Amniotic stem cell (primary cell): ENCODE measurements at places on chromosomes 2 and 18.

- no peak for DNase-seq
Observed at GRCh38 chr2:231926761-231927565, 767 bp upstream of the NPPC start.

GRCh38 chr2:126317790-126318431 lies 338.0 kb upstream of the GYPC start:
- no peak for DNase-seq

GRCh38 chr2:68250652-68251186 lies 1.6 kb downstream of the PPP3R1 start:
- DNase-seq, result no peak

DNA sequence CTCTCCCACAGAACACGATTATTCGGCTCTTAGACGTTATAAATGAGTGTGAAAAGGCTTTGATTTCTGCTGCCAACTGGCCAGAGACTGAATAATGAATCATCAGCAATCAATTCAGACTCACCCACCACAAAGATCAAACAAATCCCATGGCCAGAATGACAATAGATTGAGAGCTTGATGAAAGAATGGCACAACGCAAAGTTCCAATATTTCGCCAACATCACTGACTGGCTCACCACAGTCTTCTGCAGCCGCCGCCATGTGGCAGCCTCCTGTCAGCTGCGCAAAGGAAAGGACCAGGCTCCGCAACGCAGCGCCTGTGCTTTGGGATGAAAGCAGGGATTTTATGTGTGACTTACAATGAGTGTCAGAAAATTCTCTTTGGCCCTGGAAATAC lies 104.4 kb upstream of the SOX11 start:
- DNase-seq, result no peak

DNA sequence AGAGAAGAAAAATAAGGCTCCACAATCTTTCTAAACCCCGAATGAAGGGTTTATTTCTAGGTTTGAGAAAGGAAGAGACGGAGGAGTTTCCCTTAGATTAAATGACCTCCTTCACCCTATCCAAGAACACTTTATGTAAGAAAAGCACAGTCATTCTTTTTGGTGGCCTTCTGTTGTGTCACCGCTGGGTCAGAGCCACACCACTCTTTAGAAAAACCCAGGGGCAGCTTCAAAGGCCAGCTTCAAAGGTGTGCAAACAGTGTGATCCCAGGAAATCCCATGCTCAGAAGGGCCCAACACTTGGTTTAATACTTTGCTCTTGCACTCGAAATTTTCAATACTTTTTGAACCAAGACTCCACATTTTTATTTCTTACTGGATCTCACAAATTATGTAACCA lies 7.1 kb downstream of the ST8SIA3 start:
- no peak for DNase-seq

GRCh38 chr2:226445216-226445861 lies 354.3 kb downstream of the IRS1 start:
- DNase-seq, result no peak

DNA sequence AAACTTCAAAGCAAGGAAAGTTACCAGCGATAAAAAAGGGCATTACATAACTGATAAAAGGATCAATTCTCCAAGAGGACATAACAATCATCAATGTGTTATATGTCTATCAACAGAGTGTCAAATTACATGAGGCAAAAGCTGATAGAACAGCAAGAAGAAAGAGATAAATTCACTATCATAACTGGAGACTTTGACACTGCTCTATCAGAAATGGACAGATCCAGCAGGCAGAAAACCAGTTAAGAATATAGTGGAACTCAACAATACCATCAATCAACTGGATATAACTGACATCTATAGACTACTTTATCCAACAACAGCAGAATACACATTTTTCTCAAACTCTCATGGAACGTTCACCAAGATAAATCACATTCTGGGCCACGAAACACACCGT lies 65.0 kb downstream of the ROCK2 start:
- no peak for DNase-seq

DNA sequence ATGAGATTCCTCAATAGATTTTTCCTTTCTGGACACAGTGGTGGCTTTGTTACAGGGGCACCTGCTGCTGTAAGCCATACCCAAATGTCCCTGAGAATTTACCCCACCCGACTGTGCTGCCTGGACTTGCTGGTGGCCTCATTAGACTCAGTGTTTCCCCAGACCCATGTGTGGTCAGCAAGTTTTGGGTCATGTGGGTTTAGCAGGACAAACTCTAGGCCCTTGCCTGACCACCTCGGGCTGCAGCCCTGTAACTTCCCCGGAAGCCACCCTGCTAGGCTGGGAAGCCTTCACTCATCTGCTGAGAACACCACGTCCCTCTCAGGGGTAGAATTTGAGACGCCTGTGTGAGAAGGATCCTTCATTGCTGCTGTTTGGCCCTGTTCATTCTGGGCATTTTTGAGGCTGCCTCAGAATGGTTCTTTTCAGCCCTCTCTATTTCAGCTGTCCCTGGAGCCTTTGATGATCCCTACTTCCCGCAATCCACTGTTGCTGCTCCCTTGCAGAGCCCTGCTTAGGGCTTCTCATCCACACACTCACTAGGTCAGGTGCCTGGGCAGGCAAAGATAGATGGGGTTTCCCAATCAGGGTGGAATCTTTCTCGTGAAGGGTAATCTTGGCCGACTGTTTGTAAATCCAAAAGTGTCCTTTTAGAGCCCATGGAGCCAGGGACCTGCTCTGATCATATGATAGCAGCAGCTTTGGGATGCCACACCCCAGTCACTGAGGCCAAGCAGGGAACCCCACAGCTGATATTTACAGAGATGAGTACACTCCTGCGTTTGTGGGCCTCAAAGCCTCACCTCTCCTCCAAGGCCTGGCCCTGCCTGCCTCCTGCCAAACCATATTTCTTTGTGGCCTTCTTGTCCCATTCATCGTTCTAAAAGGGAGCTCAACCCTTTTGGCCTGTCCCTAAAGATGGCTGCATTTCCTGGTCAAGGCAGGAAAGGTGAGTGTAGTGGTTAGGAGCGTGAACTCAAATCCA lies 6.7 kb downstream of the EHD3 start:
- no peak for DNase-seq

GRCh38 chr2:44559108-44559507 lies 197.4 kb downstream of the CAMKMT start:
- no peak for DNase-seq

GRCh38 chr2:140454717-140455116 lies 1674.5 kb upstream of the NXPH2 start:
- peak; percentile 79 for DNase-seq

DNA sequence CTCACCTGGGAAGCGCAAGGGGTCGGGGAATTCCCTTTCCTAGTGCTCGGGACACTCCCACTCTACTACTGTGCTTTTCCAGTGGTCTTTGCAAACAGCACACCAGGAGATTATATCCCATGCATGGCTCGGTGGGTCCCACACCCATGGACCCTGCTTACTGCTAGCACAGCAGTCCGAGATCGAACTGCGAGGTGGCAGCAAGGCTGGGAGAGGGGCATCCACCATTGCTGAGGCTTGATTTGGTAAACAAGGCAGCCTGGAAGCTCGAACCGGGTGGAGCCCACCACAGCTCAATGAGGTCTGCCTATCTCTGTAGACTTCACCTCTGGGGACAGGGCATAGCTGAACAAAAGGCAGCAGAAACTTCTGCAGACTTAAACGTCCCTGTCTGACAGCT lies 64.7 kb upstream of the CRACDL start:
- DNase-seq, result no peak

DNA sequence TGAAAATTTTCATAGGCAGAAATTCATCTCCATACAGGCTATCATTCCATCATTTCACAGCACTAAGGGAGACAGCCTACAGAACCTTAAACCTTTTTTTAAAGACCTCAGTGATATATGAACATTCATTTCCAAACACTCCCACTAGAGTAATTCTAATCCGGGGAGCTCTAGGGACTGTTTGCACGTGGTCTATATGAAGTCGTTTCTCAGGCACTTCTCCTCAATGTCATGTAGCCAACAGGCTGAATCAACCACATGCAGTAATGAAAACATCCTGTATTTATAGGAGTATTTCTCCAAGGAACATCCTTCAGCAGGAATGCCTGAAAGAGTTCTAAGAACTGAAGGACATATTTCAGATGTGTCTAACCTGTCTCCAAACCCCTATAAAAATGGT lies 97.3 kb upstream of the CREB1 start:
- DNase-seq, result no peak

DNA sequence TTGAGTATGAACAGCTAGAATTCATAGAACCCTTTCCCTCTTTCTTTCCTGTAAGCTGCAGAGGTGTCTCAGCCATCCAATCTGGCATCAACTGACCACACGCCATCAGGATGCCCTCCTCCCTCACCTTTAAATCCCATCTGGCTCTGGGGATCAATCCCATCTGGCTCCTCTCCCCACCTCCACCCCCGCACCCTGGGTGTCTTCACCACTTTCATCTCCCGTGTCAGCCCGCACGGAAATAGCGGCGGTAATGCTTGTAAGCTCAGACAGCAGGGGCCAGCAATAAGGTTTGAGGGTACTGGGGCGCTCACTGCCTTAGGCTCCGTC lies 508 bp upstream of the TUBA4B start:
- DNase-seq, result no peak

DNA sequence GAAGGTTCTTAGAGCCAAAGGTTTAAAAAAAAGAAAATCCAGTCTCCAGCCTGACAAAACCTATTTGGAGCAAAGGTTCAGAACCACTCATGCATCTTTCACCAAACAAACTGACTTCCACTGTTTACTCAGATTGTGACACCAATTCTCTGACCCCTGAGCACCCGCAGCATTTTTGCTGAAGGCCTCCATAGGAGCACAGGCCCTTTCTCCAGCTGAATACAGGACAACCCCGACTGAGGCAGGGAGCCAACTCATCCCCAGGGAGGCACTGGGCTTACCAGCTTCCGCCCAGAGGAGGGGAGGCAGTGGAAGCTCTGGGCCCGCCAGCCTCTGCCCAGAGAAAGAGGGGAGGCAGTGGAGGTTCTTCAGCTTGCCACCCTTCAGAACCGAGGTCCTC lies 51.0 kb upstream of the CNGA3 start:
- DNase-seq, result no peak

DNA sequence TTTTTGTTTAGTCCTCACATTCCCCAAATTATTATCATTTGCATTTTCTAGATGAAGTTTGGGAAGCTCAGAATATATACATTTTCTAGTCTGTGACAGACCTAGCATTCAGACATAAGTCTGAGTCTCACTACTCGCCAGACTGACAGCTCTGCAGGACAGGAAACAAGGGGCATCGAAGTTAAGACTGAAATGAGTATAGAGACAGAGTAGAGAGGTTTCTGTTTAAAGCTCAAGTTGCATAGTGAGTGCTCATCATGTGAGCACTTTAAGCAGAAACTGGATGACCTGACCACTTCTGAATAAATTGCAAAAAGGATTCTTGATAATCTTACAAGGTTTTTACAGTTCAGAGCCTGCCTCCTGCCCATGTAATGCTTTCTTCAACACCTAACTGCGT lies 1.1 kb downstream of the HADHB start:
- DNase-seq, result no peak

- peak; percentile 60 for DNase-seq
Observed at GRCh38 chr2:127153691-127154158, 46.8 kb upstream of the BIN1 start.

DNA sequence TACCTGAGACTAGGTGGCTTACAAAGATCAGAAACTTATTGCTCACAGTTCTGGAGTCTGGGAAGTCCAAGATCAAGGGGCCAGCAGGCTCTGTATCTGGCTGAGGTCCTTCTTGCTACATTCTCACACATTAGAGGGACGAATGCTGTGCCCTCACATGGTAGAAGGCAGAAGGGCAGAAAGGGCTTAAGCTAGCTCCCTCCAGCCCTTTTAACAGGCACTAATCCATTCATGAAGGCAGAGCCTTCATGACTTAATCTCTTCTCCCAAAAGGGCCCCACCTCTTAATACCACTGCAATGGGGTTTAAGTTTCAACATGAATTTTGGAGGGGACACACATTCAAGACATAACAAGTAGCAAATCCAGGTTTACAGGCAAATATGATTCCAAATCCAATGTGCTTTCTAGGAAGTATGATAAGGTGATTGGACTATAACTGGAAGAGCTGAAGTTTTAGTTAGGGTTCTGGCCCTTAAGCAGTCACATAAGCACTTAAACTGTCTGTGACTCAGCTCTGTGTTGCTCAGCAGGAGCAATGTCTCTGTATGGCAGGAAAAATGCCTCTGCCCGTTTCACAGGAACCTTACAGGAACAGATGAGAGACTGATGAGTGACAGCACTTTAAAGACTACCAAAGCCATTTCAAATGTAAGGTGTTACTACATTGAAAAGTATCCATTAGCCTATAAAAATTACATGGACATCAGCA lies 119.6 kb upstream of the PTPRM start:
- no peak for DNase-seq

DNA sequence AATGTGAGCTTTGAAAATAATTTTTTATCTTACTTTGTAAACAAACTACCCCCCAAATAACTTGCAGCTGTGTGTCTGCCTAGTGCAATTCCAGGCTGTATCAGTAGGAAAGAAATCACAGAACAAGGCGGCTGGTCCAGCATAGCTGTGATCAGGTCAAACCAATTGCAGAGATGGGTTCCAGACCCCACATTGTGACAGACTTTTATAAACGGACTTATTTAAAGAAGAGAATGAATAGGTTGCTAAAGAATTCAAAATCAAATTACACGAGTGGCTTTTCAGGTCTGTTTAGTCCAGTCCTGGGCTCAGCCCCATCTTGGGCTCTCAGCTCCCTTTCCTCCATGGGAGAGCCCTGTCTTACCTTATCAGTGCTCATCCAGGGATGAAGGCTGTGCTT lies 11.1 kb downstream of the BMP10 start:
- no peak for DNase-seq

DNA sequence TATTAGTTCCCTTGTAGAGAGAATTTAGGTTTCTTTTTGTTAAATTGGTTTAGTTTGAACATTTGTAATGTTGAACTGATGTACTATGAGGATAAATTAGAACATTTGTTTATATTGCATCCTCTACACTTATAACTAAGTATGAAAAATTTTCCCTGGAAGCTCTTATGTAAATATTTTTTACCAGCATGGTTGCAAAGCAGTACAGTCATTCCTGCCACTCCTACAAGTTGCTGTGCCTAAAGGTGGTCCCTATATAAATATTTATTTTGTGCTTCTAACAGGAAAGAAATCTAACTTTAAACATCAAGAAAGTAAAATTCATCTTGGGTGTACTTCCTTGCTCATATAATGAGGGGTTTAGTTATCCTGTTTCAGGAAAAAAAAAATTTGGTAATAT lies 14.2 kb downstream of the TWSG1 start:
- no peak for DNase-seq

- no peak for DNase-seq
Observed at GRCh38 chr2:39217192-39217550, 26.6 kb downstream of the CDKL4 start.

DNA sequence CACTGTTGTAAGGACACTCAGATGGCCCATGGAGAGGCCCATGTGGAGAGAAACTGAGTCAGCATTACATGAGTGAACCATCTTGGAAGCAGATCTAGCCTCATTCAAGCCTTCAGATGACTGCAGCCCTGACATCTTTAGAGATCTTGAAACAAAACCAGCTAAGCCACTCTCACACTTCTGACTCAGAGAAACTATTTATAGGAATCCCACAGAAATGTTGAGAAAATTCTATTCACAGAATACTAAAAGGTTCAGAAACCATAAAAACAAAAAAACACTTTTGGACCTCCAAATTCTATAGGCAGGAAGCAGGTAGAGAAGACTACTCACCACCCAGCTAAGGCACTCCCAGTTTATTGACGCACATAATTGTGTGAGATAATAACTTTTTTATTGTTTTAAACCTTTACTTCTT lies 8.7 kb downstream of the TMEM169 start:
- no peak for DNase-seq

GRCh38 chr2:101197215-101197745 lies 46.1 kb upstream of the TBC1D8 start:
- no peak for DNase-seq
